ENCODE measurements at places on chromosomes 4 and X. TPM values are rescaled to one million over a fixed set of nuclear protein-coding genes. Genes with fewer than 3 reads are reported as not detected.
A peak's percentile ranks its signal among the peaks of the same experiment; 100 is the strongest.

DNA sequence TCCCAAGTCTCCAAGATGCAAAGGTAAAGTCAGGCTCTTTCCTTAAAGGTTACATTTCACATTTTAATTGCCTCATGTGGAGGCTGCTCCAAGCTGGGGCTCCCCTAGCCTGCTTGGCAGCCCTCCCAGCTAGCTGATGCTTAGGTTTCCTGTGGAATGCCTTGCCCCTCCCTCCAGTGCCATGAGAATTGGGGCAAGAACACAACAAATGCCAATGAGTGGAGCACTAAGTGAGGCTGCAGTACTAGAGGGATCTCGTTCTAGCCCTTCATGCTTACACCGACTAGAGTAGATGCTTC, 597.7 kb downstream of the MID1IP1 start:
- DNase-seq = no peak

- no peak for DNase-seq
These were observed 117.8 kb upstream of the NOCT start for GRCh38 chr4:138897811-138898226.

GRCh38 chr4:84718699-84719098, 135.8 kb downstream of the CDS1 start:
- no peak for DNase-seq

- DNase-seq = peak; percentile 86
These were observed 35.3 kb downstream of the NBDY start for GRCh38 chrX:56764153-56764974.

DNA sequence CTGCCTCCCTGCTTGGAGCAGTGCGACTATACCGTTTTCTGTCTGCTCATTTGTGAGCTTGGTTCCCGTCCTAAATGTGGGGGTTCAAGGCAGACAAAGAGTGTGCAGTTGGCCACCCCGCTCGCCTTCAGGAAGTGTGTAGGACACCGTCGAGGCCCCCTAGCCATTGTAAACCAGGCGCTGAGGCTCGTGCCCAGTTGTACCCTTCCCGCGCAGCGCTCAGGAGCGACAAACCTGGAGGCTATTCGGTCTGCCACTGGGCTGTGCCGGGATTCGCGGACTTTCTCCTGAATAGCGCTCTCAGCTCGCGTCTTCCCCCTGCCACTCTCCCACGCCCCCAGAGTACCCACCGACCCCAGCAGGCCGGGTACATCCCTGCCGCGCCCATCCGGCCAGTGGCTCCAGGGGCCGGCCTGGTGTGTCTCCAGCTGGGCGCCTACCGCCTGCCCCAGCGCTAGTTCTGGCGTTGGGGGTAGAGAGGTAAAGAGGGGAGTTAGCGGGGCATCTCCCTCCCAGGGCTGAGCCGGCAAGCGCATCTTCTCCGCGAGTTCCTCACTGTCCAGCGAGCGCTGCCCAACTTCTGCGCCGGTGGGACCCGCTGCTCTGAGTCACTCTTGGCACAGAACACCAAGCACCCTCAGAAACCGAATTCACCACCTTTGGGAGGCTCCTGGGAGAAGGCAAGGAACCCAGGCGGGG, 880 bp upstream of the LONRF3 start:
- DNase-seq = peak; percentile 50

DNA sequence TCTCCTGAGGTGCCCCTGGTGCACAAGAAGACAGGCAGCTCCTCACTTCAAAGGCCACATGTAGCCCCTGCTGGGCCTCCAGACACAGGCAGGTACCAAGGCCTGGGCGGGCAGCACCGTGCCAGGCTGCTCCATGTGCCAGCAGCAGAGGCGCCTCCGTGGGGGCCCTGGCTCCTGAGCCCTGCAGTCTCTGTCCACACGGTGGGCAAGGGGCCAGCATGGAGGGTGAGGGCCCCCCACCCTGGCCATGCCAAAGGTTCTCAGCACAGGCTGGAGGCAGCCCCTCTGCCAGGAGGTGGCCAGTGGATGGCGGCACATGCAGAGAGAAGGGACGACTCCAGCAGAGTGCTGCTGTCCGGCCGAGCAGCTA, 72.6 kb downstream of the FAM53A start:
- no peak for DNase-seq

GRCh38 chr4:69748173-69748572, 12.2 kb downstream of the SULT1B1 start:
- DNase-seq = no peak

DNA sequence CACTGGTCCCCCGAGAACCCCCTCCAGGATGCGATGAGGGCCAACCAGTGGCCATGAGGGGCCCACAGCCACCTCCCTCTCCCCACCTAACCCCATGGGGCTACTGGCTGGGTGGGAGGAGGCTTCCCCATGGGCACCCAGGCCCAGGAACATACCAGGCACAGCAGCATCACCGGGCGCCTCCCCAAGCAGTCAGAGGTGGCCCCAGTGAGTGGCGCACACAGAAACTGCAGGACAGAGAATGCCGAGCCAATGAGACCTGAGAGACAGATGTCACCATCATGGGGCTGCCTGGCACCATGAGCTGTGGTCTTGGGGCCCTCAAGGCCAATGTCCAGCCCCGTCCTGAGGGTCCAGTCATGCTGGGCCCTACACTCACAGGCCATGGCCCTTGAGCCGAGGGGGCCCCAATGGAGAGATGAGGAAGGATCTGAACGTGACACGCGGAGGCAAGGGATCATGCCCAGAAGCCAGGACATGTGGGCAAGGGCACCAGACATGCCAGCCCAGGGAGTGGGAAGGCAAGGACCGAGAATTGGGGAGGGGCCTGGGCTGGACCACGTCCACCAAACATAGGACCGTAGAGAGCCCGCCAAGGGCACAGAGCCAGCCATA, 30.1 kb downstream of the NOP14 start:
- DNase-seq = peak; percentile 70

DNA sequence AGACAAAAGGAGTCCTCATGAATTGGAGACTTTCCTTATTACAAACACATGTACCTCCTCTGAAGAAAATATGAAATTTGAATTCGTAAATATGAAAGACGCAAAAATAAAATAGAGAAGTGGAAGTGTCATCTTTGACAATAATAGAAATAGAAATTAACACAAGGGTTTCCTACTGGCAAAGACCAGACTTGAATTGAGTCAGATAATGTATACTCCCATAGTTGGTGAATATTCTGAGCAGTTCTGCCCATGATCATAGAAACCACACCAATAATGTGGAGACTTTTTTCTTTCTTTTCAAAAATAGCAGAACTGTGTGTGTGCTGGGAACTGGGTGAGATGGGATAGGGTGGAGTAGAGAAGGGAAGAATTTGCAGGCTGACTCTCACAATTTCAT, 277.7 kb upstream of the TET2 start:
- DNase-seq = no peak

SPARCL1 gene
- total RNA-seq = 36.9 TPM

EGFL6 gene
- total RNA-seq = not detected

PITX2 gene
- total RNA-seq = not detected

STBD1 gene
- total RNA-seq = 5.4 TPM

NAA11 gene
- not detected for total RNA-seq

FGFBP2 gene
- total RNA-seq = not detected

Data from adrenal gland (tissue), 19 donors.